ENCODE measurements at places on chromosomes 5 and 9. TPM values are rescaled to one million over a fixed set of nuclear protein-coding genes. Genes with fewer than 3 reads are reported as not detected.

The SPATA24 gene
- polyA plus RNA-seq = 2.3 TPM

The ROPN1L gene
- polyA plus RNA-seq = 4.3 TPM

The TRIM32 gene
- 9.1 TPM for polyA plus RNA-seq

The ADRA1B gene
- polyA plus RNA-seq = 1.1 TPM

The PCDHA9 gene
- 0.56 TPM for polyA plus RNA-seq

The SH3PXD2B gene
- 18.7 TPM for polyA plus RNA-seq

The CCDC183 gene
- 8.8 TPM for polyA plus RNA-seq

The FRMPD1 gene
- polyA plus RNA-seq = 0.35 TPM

The FRMD3 gene
- 11.1 TPM for polyA plus RNA-seq

The MAMDC2 gene
- 0.56 TPM for polyA plus RNA-seq

The COL15A1 gene
- 3.4 TPM for polyA plus RNA-seq

The SPATA31D4 gene
- not detected for polyA plus RNA-seq

The NUTM2G gene
- polyA plus RNA-seq = 0.18 TPM

The ANKRD31 gene
- polyA plus RNA-seq = 0.62 TPM

The CDC20B gene
- polyA plus RNA-seq = 0.28 TPM

The HMGCS1 gene
- 498 TPM for polyA plus RNA-seq

The ABCA2 gene
- polyA plus RNA-seq = 52.0 TPM

The SPINK4 gene
- polyA plus RNA-seq = not detected

The CDKN2A gene
- polyA plus RNA-seq = not detected

The SPAAR gene
- polyA plus RNA-seq = 0.35 TPM

The POU5F2 gene
- 0.07 TPM for polyA plus RNA-seq

The GOLM1 gene
- 76.8 TPM for polyA plus RNA-seq

The TTC39B gene
- polyA plus RNA-seq = 2.8 TPM

The REEP2 gene
- polyA plus RNA-seq = 177 TPM

The FBLL1 gene
- 79.6 TPM for polyA plus RNA-seq

The CATSPER3 gene
- polyA plus RNA-seq = 0.80 TPM

The MYMK gene
- not detected for polyA plus RNA-seq

The NKD2 gene
- polyA plus RNA-seq = 7.2 TPM

The SHOC1 gene
- not detected for polyA plus RNA-seq

The TAF11L10 gene
- not detected for polyA plus RNA-seq

The OTULINL gene
- polyA plus RNA-seq = 7.2 TPM

The INSL6 gene
- not detected for polyA plus RNA-seq
